ENCODE measurements at places on chromosomes 16 and 17.

- DNase-seq, result no peak
These were observed 17.0 kb upstream of the TMEM132E start for GRCh38 chr17:34562387-34562786.

GRCh38 chr17:71117466-71117865, 948.1 kb downstream of the KCNJ2 start:
- no peak for DNase-seq

GRCh38 chr17:49928837-49929475, 40.0 kb upstream of the DLX4 start:
- no peak for DNase-seq

- peak; percentile 66 for DNase-seq
These were observed 16.1 kb downstream of the G6PC3 start for GRCh38 chr17:44086364-44087311.

- DNase-seq, result no peak
These were observed 46.6 kb downstream of the NUP93 start for GRCh38 chr16:56776562-56776961.

GRCh38 chr16:75272097-75272551, 20.7 kb upstream of the BCAR1 start:
- no peak for DNase-seq

DNA sequence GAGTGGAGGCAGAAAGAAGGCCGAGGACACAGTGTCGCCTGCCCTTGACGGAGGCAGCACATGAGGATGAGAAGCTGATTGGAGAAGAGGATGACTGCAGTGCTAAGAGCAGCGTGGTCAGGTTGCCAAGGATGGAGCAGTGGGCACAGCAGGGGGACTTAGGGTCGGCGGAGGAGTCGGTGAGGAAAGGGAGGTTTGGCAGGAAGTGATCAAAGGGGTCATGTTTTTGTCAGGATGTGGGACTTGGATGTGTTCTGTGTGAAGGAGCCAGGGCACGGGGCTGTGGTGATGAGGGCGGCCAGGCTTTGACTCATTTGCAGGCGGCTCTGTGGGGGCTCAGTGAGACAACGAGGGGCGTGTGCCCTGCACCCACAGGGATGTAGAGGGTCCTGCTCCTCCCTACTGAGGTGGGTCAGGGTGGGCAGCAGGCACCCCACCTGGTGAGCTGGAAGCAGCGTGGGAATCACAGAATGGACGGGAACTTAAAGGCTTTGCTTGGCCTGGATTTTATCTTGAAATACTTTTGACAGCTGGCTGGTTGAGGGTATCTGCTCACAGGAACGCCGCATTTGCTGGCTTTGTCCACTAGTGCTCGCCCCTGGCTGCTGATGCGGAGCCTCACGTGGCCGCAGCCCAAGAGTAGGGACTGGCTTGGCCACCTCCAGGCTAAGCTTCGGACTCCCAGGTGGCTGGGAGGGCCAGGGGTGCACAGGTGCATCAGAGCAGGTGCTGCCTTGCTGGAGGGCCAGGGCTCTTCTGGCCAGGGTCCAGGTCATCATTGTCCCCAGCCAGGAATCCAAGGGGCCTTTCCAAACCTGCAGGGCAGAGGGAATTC, 6.0 kb downstream of the MPG start:
- peak; percentile 60 for DNase-seq

DNA sequence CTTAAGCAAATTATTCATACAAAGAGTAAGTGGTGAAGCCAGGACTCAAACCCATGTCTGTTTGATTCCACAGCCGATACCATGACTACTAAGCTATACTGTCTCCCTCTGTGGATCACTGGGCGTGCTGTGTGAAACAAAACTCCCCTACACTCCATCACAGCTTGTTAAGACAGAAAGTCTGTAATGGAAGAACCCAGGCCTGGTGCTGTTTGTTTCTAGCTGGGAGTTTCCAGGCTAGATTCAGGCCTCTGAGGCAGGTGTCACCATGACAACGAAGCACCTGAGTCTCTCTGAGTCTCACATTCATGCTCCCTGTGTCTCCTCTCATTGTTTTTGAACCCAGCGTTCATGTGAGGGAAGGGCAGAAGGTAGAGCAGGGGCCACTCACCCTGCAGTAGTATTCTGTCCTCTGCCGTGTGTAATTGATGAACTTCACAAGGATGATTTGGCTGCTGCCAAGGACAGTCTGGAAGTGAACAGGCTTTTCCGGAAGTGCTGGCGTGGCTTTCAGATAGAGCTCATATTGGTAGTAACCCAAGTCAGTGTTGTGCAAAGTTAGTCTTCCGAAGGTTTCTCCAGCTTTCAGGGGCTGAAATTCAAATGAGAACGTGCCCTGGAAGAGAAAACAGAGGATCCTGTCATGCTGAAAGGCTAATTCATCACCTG, 8.6 kb upstream of the VAC14 start:
- no peak for DNase-seq

DNA sequence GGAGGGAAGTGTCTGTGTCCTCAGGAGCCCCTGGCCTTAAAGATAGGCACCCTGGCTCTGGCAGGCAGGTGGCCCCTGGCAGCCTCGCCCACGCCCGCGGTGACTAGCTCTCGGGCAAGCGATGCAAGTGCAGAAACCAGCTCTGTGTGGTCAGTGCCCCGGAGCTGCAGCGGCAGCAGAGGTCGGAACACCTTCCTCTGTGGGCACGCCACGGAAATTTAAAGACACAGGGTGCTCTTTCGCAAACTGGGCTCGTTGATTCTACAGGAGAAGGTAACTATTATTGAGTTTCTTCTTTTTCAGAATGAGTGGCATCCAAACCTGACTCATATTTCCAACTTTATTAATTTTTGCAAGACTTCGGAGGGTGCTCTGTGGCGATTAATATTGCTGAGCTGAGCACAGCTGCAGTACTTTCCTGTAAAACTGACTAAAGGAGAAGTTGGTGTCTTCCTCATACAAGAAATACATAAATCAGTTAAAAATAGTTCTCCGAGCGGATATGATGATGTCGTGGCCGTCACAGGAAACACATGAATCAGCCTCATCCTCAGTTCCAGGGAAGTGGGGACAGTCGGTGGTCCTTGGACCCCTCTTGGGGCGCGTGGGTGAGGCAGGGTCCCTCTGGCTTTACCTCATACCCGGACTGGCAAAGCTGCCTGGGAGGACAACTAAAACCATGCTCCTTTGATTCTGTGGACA, 120.2 kb downstream of the METRNL start:
- DNase-seq, result no peak

DNA sequence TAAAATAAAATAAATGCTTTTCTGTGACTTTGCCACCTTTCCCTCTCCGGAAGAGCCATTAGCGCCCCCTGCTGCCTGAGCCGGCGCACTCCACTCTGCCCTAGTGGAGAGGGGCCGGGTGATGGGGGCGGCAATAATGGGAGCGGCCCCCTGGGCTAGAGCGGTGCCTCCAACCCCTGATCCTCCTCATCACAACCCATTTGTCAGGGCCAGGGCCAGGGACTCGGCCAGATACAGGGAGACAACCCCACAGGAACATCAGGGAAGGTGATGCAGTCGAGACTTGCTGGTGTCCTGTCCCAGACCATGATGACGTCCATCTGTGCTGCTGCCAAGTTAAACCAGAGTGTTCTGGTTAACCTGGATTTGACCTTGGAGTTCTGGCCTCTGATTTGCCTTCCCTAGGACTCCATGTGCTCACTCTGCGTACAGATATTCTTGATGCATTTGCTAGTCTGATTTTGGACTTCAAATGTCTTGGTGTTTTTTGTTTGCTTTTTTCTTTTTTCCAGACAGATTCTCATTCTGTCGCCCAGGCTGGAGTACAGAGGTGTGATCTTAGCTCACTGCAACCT, 46.1 kb upstream of the BPTF start:
- peak; percentile 44 for DNase-seq

DNA sequence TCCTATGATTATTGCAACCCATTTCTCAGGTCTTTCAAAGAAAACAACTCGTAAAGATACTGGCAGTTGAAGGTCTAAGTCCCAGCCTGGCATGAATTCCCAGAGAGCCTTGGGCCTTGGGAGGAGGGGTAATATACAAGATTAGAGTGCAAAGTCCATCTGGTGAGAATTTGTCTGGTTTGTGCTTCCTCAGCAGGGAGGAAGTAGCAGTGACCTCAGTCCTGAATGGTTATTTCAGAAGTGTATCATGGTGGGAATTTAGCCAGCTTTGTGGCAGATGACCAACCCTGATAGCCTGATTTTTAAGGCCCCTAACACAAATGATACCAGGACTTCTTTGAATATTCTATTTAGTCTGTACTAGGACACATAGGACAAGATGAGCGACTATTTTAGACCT, 151.2 kb upstream of the TBX2 start:
- no peak for DNase-seq

DNA sequence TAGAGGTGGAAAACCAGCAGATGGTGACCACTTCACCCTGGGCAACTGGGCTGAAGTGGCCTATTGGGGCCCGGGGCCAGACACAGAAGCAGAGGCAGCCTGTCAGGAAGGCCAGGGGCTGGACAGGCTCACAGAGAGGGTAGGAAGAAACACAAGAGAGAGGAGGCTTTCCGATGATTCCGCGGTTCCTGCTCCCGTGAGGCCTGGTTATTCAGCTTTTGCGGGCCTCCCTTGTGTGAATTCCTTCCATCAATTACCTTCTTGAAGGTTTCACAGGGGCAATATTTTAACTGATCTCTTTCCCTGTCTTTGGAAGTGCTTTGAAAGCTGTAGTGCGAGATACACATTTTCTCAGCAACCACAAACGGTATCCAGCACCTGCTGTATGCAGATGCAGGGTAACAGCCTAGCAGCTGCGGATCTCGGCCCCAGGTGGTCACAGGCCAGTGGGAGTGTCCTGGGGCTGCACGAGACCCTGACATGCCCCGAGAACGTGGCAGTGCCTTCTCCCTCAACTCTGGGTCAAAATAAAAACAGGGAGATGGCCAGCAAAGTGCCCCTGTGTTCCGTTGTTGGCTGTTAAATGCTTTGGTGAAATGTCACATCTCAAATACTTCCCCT, 11.6 kb upstream of the CMIP start:
- DNase-seq, result peak; percentile 78

DNA sequence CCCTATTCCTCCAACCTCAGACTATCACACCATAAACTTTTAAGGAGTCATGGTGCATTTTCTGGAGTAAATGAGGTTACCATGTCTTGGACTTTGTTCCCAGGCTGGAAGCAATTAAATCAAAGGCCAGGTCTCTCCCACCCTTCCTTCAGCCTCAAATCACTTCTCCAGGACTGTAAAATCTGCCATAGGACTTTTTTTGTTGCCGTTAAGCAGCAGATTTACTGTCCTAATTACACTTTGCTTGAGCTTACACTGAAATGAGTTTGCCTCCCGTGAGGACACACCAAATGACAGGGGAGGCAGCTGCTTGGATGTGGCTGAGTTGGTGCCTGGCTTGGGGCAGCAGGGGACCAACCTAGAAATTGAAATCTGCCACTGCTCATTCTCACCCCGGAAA, 14.7 kb downstream of the DCAKD start:
- DNase-seq, result no peak

DNA sequence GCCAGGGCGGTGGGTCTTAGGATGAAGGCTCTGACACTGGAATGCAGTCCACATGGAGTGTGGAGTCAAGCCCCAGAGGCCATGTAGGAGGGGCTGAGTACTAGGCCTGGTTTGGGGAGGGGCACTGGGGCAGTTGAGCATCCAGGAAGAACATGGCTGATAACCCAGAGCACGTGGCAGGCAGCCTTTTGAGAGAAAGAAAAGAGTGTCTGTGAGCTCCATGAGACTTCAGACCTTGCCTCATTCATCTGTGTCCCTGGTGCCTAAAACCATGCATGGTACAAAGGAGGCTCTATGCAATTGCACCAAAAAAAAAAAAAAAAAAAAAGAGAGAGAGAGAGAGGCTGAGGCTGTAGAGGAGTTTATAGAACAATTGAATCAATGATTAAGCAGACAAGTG, 14.6 kb downstream of the SLC46A1 start:
- no peak for DNase-seq

DNA sequence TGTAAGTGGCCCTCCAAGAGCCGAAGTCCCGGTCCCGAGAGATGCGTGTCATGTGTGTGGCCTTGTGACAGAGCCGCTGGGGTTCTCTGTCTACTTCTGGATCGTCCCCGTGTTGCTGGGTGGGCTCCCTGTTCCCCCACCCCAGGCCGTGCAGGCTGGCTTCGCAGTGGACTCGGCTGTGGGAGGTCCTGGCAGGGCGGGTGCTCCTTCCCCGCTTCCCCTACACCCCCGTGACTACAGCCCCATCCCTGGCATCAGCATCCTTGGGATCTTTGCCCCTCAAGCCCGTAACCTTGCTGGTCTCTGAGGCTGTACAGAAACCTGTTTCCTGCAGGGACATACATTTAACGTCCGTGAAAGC, 136.3 kb downstream of the BANP start:
- no peak for DNase-seq

DNA sequence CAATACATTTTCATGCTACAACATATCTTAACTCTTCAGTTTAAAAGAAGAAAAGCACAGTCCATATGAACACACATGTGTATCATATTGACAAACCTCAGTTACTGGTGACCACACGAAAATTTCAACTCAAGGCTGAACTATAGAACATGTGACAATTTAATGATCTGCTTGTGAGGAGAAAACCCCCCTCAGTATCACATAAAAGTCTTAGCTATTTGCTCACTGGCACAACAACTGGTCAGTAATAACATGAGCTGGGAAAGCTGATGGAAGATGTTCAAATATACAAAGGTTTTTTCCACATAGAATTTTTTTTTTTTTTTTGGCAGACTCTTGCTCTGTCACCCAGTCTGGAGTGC, 19.5 kb downstream of the ZNF652 start:
- DNase-seq, result no peak

- peak; percentile 39 for DNase-seq
These were observed 5.0 kb upstream of the PRSS54 start for GRCh38 chr16:58299757-58300349.

DNA sequence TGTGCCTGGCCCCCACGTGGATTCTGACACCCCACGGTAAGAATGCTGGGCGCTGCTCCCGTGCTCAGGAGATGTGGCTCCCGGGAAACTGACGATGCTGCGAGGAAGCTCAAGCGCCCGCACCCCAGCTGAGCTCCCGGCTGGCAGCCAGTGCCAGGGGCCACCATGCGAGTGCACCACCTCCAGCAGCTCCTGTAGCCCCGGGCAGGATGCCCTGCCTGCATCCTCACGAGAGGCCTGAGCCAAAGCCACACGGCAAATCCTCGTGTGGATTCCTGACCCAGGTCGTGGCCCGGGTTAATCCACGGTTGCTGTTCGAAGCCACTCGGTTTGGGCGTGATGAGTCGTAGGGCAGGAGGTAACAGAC, 11.6 kb upstream of the DPEP1 start:
- no peak for DNase-seq

- no peak for DNase-seq
These were observed 88.4 kb downstream of the USP32 start for GRCh38 chr17:60303406-60304099.

GRCh38 chr16:29139261-29139802, 154.5 kb downstream of the LAT start:
- no peak for DNase-seq

DNA sequence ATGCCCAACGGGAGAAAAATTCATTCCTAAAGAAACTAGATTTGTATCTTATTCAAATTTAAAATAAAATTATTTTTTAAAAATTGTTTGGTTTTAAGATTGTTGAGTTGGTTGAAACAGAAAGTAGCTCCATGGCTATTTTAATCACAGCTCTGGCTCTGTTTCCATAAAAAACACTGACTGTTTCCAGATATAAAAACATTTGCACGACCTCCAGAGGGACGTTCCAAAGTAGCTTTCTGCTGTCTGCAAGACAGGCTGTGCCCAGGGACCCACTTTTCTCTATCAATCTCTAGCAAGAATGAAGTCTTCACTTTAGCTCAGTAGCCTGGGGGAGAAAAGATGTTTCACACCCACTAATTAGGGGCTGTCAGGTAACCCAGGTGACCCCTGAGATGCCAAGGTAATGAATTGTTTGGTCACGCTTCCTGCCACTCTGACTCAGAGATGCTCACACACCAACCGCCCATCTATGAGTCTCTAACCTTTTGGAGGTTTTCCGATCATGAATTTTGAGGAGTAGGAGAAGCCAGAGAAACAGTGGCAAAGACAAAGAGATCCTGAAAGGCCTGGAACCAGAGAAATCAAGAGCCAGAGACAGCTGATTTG, 220.1 kb upstream of the SOX9 start:
- no peak for DNase-seq

All from SHP77 (cell line).